ENCODE measurements at places on chromosomes 2 and 18. TPM values are rescaled to one million over a fixed set of nuclear protein-coding genes. Genes with fewer than 3 reads are reported as not detected.

DCDC2C gene
- not detected for total RNA-seq

FAM237A gene
- total RNA-seq, result not detected

TRIM43 gene
- not detected for total RNA-seq

TMEM198 gene
- total RNA-seq, result 1.4 TPM

MAP3K19 gene
- total RNA-seq, result 7.2 TPM

ATP8B1 gene
- 27.2 TPM for total RNA-seq

SPP2 gene
- total RNA-seq, result not detected

NYAP2 gene
- total RNA-seq, result 1.1 TPM

RGPD8 gene
- total RNA-seq, result 16.0 TPM

TOGARAM2 gene
- total RNA-seq, result 15.4 TPM
